AG04450 (cell line): ENCODE measurements at places on chromosomes 3 and 15.

- DNase-seq, result no peak
Measured at GRCh38 chr3:82938821-82939328, 1177.4 kb upstream of the GBE1 start.

DNA sequence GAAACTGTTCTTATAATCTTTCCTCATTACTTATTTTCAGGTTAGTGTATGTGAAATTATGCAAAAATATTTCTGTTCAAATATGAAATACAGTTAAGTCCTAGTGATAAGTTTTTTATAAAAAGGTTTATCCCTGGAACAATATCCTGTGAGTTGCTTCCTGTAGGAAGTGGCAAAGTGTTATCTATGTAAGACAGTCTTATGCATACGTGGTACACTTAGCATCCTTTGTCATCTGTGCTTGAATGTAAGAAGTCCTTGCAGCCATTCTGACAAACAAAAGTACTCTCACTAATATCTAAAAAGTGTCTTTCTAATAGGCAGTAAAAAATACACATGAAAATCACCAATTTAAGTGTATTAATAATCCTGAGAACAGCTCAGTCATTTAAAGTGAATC lies 372.5 kb upstream of the BCHE start:
- no peak for DNase-seq

GRCh38 chr3:38153221-38153620 lies 12.1 kb upstream of the OXSR1 start:
- DNase-seq, result no peak

DNA sequence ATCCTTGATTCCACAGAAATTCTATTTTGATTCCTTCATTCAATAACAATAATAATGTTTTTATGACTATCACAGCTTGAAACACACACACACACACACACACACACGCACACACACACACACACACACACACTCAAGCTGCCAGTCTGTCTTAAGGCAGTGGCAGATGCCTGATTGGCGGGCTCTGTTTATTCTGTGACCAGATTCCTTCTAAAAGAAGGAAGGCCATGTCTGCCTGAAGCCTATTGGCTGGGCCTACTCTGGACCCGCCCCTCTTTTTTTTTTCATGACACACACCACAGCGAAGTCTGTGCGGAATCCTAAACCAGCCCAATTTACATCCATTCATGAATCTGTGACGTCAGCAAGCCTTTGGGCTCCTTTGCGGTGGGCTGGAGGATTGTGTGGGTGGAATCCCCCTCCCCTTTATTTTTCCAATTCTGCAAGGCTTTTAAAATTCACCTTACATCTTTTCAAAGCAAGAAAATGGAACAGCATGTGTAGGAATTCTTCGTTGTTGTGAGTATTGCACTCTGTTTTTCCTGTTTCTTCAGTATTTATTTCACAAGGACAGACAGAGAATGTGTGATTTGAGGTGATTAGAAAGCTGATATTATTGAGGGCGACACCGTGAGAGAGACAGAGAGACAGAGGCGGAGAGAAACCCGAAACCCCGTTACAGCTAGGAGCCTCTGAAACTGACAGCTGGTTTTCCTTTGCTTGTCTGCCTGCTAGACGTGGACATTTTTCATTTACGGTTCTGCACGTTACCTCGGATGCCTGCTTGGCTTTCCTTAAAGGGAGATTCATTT lies at the start of gene MAP3K13:
MAP3K13 (plus strand) TSS at position 287 of the 812 bp plus-strand sequence. CDS start 65,446 bp downstream, outside the sequence.
- peak; percentile 78 for DNase-seq

GRCh38 chr3:33312361-33312760 lies 35.1 kb downstream of the FBXL2 start:
- DNase-seq, result no peak

GRCh38 chr3:149688122-149688757 lies 30.4 kb upstream of the WWTR1 start:
- no peak for DNase-seq

DNA sequence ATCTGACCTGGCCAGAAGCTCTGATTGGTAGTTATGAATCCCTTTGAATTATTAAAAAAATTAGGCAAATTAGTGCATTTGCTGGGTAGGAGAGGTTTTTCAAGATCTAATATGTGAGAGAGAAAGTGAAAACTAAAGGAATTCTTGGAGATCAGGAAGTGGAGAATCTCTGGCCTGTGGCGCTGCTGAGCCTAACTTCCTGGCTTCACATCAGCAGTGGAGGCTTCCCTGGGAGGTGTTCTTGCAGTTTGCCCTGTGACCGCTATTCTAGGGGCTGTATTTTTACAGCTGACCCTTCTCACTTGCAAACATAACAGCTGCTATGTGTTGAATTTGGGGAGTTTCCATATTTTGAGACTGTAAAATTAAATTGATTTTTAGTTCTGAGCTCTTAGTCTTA lies 166.4 kb downstream of the ATG7 start:
- DNase-seq, result no peak

GRCh38 chr3:94156626-94157025 lies 93.8 kb downstream of the NSUN3 start:
- DNase-seq, result no peak

DNA sequence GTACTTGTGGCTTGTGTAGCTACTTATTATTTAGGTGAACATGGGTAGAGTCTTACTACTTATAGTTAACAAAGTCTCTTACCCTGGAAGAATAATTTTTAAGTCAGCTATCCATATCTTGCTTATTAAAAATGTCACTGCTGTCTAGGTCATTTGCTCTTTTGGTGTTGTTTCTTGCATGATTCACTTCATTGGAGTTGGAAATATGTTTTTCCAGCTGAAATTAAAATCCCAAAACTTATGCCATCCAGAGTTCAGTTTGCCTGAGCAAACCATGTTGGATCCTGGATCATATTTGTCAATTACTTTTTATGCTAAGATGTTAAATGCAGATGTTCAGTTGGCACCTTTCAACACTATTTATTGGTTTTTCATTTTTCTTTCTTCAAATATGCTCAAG lies 421.0 kb upstream of the RBMS3 start:
- DNase-seq, result no peak

DNA sequence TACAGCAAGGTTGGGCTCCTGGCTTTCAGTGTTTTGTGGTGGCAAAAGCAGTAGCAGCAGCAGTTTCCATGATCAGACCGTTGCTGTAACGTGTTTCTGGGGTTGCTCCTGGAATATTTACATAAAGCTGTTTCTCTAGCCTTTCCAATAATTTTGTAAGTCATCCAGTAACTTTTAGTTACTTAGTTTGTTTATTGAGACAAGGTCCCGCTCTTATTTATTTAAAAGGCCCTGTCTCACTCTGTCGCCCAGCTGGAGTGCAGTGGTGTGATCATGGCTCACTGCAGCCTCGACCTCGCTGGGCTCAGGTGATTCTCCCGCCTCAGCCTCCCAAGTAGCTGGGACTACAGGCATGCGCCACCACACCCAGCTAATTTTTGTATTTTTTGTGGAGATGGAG lies 8.8 kb upstream of the MYO5A start:
- no peak for DNase-seq

DNA sequence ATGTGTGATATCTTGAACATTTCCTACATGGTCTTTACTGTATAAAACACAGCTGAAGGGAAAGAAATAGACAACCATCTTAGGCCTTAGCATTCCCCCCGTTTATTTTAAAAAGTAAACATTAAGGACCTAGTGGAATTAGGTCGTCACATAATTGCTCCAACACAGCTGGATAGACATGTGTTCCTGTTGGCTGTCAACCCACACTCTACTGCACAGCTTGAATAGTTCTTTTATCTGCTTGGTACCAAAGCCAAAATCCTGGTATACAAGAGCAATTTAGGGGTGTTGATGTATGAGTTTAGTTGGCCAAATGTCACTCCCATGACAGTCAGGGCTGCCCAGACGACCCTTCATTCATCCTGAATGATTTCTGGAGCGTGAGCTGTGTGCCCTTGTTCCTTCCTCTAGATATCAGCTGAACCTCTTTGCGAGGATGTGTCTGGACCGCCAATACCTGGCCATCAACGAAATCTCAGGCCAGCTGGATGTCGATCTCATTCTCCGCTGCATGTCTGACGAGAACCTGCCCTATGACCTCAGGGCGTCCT lies 179.7 kb downstream of the ITPR1 start:
- DNase-seq, result no peak
